ENCODE measurements at places on chromosomes 12 and 14.

GRCh38 chr14:44392984-44393383, 114.1 kb downstream of the FSCB start:
- DNase-seq = no peak

GRCh38 chr14:90616881-90617280, 199.3 kb downstream of the TTC7B start:
- DNase-seq = no peak

DNA sequence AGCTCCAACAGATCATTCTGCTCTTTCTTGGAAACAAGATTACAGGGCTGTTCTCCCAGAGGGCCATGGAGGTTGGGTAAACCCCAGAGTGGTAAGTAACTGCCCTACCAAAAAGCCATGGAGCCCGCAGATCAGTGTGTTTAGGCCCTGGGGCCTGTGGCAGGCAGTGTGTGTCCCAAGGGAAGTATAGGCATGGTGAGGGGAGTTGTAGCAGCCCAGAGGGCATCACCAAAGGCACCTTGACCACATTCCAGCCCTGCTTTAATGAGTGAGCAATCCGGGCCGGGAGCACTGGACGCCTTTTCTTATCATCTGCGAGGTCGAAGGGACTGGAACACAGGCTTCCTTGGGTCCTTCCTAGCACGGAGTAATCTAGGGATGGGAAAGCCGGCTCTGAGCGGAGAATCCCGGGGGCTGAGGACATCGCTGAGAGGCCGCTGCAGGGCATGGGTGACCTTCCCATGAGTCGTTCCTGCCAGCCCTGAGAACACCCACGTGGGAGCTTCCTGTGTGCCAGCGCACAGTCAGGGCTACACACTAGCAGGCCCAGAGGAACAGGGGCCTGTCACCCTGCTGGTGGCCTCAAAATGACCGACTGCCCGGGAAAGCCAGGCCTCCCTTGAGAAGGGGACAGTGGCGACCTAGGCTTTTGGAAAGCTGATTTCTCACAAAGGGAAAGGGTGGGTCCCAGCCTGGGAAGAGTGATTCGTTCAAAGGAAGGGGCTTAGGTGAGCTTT, 91.3 kb downstream of the NINJ2 start:
- DNase-seq = no peak

DNA sequence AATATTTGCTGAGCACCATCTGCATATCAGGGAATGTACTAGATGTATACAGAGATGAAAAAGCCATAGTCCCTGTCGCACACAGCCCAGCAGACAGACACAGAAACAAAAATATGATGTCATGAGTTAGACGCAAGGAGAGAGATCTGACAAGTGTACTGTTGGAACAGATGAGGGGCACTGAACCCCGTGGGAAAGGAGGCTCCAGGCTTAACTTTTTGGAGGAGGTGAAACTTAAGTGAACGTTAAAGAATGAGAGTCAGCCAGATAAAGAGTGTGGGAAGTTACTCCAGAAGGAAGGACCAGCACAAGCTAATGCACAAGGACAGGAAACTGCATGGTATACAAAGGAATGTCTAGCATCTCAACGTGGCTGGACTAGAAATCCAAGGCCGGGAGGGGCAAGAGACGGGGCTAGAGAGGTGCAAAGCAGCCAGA, 2.5 kb upstream of the ACTN1 start:
- DNase-seq = no peak

- no peak for DNase-seq
Measured at GRCh38 chr14:91254461-91254860, 10.0 kb upstream of the GPR68 start.

DNA sequence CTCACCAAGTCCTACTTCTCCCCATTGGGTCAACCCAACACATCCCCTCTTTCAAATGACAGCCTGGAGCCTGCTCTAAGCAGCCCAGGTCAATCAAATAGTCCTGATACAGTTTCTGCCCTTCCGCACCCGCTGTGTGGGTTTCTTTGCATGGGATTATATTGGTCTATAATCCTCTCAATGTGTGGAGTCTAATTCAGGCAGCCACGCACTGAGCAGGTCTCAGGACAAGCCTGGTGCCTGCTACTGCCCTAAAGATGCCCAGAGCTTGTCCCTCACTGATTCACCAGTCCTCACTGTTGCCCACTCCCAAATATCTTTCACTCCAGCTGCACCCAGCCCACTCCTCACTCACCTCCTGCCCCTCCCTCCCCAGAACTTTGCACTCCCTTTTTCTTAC, 16.4 kb downstream of the ACTN1 start:
- DNase-seq = no peak

GRCh38 chr14:92794547-92794941, 439 bp downstream of the GOLGA5 start:
- DNase-seq = peak; percentile 12

DNA sequence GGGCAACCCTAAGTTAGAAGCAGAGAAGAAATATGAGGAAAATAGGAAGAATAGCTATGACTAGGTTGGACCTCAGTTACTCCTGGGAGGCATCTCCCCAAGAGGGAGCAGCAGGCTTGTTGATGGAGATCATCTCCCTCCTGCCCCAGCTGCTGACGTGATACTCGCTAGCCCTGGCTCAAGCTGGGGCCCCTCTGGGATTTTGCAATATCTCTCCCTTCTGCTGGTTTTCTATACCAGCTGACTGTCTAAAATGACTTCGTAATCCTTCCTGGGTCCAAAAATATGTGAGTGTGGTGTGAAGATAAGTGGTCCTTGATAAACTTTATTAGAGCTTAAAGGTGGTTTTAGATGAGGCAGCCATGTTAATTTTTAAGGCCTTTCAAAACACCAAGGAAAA, 4.5 kb upstream of the HECTD4 start:
- DNase-seq = no peak

DNA sequence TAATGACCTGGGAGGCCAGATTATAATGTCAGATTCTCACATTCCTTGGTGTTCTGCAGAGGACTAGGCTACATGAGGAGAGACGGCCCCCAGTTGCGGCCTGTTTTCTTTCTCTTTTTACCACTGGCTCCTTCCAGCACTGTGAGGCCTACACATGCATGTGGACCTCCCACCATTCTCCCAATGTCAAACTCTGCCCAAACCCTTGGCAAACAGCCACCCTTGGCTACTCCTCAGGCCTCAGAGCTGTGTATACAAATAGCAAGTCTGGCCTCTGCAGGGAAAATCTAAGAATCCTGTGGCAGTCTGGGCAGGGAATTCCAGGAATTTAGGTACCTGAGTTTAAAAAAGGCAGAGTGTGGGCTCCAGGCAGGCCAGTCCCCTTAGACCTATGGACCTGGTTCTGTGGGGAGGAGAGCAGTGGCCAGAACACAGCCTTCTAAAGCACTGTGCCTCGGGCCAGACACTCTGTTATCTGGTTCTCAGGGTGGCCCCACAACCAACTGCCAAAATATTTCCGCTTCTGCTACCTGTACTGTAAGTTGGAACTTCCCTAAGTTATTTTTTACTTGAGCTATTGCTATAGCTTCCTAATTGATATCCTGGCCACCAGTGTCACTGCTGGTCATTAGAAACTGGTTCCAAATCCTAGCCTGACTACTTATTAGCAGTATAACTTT, 19.9 kb upstream of the NEDD1 start:
- no peak for DNase-seq

GRCh38 chr12:101678081-101678480, 19.4 kb upstream of the CHPT1 start:
- DNase-seq = no peak

DNA sequence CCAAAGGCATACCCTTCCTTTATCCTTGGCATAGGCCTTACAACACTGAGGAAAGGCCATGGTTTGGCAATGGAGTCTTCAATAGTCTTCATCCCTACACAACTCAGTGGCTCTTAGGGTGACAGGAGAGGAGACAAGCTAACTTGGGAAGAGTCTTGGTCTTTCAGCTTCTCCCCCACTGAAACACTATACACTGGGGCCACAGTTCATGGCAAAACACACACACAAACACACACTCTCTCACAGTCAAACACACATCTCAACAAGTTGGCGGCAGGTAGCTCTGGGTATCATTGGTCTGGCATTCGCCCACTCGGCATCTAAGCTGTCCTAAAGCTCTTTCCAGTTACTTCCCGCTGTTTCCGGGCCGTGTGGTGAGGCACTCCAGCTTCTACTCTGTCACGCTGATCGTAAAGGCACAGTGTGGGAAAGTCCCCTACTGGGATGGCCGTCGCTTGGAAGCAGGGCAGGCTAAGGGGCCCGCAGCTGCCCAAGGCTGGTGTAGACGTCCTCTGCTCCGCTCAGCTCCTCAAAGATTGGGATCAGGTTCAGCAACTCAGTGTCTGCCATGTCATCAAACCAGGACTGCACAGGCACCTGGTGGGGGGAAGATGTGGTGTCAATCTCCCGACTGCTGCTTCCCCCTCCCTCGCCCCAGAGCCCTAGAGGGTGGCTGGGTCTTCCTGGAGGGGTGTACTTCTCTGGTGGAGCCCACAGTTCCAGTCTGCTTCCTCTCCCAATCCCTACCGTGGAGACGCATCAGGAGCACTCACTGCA, 4.8 kb upstream of the AVIL start:
- DNase-seq = no peak

- DNase-seq = peak; percentile 46
Measured at GRCh38 chr14:70254476-70254961, 65.8 kb upstream of the SLC8A3 start.

GRCh38 chr12:46459861-46460545, 87.4 kb upstream of the SLC38A2 start:
- no peak for DNase-seq

- no peak for DNase-seq
Measured at GRCh38 chr14:68655021-68655831, 137.6 kb downstream of the ZFP36L1 start.

GRCh38 chr12:14910090-14910915, 24.6 kb upstream of the MGP start:
- no peak for DNase-seq

DNA sequence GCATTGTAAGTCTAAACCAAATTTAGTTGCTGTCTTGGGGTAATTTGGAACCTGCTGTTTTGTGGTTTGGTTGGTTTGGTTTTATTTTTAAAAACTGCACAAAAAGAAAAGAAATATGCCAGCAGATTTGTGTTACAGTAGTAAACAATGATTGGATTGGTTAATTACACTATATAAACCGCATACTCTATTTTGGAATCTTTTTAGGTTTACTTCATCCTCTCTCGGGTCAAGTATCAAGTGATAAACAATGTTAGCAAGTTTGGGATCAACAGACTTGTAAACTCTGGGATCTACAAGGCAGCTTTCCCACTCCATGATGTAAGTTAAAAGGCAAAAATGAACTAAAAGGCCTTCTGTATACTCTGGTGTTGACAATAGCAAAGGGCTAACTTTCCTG, 132.4 kb downstream of the ANO6 start:
- no peak for DNase-seq

- DNase-seq = no peak
Measured at GRCh38 chr14:104879201-104879982, 14.3 kb downstream of the CEP170B start.

DNA sequence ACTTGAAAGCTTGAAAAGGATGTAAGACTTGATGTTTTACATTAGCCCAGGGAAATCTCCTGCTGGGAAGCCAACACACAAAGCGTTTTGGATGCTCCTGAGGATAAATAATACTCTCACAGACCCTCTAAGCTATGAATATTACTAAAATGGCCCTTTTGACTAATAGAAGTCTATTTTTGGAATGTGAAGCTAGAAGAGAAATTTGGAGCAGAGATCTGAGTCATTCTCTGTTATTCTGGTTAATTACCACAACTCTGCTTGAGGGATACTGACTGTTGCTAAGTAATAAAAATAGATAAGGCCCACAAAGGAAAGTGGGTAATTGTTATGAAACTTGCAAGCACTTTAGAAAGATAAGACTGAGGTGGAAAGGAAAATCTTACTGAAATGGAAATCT, 346.2 kb upstream of the STXBP6 start:
- DNase-seq = no peak

GRCh38 chr12:31308116-31308515, 17.8 kb downstream of the SINHCAF start:
- no peak for DNase-seq

DNA sequence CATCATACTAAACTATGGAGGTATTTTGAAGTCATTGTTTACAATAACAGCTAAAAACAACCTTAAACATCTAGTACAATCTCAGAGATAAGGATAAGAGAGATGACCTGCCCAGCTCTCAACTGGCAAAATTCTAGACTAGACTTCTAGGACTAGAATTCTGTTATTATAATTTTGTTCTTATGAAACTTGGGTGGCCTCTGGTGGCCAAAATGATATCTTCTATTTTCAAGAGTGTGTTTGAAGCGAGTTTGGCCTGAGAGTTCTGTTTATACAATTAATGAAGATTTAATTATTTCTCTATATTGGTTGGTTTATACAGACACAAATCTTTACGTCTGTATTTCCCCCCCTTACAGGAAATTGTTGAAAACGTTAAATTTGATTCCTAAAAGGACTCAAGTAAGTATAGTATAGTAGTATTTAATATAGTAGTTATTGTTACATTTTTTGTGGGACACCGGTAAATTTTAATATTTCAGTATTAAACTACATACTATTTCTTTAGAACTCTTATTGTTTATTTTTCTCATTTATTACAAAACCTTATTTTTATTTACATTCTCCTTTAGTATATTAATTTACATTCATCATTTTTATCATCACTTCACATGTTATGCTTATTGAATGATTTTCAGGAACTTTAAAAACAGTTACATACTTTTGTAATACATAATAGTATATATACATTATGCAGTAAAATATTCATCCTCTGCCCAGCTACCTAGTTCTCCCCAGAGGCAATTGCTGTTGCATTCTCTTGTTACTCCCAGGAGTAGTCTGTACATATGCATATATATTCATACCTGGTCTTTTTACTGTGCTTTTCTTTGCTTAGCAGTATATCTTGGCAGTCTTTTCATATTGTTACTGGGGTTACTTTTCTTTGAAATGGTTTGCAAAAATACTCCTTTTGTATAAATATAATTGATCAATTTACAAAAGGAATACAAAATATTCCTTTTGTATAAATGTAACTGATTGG, 6.6 kb downstream of the PPHLN1 start:
- no peak for DNase-seq

GRCh38 chr12:82299319-82300025, 58.7 kb downstream of the CCDC59 start:
- DNase-seq = no peak

- DNase-seq = no peak
Measured at GRCh38 chr14:31326111-31326510, 94.2 kb downstream of the HEATR5A start.

- DNase-seq = peak; percentile 23
Measured at GRCh38 chr12:100574187-100575074, 947 bp downstream of the GAS2L3 start.

DNA sequence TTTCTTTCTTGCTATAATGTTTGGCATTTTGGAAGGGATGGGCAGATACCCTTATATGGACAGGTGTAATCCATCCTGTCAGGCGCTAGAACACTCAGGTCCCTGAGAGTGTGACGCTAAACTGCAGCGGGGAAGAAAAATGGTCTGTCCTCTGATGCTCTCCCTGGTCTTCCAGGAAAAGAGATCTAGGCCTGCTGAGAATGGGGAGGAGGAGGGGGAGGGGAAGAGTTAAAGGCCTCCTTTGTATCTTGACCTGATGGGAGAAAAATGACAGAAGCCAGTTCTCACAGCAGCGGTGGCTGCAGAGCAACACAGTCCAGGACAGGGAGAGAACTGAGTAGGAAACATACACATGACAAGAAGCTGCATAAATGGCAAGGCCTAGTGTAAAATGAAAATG, 61.1 kb downstream of the RPS6KA5 start:
- DNase-seq = no peak

Data from WTC11 (cell line).